Muscle of leg (tissue), 16 donors: ENCODE measurements at places on chromosomes 1 and 21.

DNA sequence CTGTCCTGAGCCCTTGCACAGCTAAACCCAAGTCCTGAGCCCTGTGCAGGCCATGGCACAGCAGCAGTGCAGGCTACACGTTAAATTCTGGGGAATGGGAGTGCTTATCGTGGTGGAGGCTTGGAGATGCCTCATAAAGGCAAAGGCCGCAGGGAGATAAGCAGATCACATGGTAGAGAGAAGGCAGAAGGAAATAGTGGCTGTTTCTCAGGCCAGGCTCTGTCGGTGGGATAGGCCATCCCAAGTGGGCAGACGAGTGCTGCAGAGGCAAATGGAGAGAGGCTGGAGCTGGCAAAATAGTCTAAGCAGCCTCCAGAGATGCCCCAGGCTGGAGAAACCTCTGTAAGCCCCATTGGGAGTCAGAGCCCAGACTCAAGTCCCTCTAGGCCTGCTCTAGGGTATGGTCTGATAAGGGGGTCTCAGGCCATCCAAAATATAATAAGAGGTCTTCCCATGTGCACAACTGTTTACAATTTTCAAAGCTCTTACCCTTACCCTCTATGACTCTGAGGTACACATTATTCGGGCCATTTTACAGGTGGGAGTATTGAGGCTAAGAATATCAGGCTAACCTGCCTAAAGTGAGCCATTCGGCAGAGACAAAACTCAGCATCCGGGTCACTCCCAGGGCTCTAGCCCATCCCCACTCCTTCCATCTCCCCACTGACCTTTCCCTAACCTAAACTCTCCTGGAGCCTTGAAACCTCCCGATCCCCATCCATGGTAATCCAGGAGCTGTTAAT, 79.6 kb downstream of the NKAIN1 start:
- DNase-seq, result no peak

DNA sequence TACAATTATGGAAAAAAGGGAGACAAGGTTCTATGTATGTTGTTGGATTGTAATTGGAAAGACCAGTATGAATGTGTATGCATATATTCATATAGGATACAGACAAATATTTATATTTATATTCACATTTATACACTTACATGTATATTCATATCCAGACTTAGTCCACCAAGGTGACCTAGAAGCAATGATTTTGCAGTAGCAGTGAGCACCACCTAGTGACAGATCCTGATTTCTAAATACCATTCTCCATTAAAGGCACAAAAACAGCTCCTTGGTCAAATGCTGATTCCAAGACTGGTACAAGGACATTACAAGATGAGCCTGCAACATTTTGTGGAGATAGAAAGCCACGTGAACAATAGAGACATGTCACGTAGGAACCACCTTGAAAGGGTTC, 153.4 kb downstream of the SDCCAG8 start:
- no peak for DNase-seq

DNA sequence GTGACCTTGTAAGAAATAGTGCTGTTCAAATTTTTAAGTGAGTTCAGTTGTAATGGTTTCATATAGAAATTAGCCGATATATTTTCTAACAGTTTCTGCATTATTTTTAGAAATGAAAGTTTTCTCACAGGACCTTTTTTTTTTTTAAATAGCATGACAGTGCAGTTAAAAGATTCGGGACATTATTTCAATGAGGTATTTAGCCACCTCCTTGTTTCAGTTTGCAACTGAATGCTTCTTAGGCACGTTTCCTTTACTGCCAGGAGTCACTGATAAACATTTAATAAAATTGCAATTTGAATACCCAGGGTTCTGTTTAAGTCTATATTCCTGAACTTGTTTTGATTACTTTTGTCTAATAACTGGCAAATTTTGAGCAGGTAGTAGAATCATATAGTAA, 304.7 kb downstream of the TM2D1 start:
- no peak for DNase-seq

DNA sequence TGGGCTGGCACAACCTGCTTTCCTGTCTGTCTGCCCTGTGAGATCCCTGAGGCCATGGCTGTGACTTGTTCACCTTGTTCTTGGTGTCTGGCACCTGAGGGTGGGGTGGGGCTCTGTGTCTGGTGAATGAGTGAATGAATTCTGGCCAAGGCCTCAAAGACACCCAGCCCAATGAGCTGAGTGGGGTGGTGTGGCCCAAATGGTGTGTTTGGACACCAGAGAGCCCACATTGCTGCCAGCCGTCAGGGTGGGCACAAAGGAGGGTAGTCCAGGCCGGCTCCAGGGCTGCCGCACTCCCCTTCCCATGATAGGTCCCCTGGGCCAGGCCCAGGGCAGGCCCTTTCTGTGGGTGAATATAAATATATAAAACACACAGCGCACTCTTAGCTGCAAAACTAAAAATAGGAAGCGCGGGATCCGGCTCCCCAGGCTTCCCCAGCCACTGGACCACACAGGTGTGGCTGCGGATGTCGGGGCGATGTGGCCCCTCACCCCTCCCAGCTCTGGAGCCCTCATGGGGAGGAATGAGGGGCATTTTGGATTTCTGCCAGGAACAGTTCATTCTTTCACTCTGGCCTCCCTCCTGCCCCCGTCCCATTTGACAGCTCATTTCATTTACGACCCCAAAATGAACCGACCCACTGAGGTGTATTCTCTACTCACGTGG, 33.3 kb downstream of the RUNX3 start:
- no peak for DNase-seq

DNA sequence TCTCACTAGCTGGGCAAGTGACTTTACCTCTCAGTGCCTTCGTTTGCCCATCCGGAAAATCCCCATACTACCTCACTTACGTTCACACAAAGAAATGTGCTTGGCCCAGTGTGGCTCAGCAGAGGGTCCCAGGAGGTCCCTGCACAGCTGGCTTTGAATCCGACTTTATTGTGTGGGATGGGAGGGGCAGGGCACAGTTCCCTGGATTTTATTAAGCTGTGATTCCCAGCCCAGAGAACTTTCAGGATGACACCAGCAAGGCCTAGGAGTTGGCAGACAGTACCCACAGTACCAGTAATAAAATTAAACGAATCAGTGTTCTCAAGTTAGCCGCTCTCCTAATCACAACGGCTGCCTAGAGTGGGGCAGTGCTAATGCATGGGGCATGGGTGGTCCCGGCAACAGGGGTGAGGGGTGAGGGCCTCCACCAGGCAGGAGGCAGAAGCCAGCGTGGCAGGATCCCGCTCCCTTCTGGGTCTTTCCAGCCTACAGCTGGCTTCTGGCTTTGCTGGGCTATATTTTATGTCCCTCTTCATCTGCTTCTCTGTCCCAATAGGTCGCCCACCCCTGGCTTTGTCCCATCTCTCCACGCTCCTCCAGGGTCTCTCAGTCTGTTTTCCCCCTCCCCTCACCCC, 74.9 kb downstream of the VWA5B1 start:
- peak; percentile 48 for DNase-seq

DNA sequence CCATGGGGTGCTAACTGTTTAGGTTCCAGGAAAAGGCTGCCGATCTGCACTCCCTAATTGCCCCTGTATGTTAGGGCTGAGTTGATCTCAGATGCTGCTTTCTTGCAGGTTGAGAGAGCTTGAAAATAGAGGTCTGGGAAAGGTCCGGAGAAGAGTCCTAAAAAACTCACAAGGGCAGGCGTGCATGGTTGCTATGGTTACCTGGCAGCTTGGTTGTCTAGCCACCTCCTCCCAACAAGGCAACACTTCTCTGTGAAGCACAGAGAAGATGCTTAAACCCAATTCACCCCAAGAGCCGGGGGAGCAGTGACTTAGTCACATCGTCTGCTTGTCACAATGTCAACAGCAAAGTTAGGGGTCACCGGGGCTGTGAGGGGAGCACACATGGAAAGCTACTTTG, 31.0 kb upstream of the LRRC52 start:
- DNase-seq, result no peak
